ENCODE measurements at places on chromosomes 3 and 15.

- no peak for DNase-seq
Observed at GRCh38 chr3:123741041-123741511, 143.1 kb downstream of the MYLK start.

DNA sequence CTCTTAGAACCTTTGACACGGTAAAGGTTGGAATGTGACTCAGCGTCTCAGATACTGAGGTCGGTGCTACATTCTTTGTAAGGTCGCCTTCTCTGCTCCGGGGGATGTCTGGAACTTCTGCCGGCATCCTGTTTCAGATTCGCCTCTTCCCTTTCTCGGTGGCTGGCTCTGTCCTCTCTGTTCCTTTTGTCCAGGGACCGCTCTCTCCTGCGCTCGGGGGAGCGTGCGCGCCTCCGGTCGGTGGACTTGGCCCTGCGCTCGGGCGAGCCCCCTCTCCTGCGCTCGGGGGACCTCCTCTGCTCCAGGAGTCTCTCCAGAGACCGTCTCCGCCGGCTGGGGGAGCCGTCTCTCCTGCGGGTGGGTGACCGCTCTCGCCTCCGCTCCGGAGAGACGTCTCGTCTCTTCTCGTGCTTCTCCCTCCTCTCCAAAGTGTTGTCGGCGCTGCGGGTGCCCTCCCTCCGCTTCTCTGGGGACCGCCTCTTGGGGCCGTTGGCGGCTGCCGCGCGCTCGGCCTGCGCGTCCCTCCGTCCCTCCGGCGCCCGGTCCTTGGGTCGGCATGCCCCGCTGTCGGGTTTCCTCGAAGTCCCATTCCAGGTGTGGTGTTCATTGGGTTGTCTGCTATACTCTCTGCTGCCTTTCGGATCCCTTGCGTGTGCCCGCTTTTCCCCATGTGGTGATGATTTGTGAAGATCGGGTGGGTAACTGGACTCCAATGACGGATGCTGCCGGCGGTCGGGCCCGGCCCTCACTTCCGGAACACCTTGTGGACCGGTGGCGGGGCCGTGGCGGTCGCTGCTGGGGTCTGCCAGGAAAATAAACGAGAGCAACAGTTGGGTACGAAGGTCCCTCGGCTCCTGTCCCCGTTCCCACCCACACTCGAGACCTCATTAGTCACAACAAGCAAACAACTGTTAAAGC is 668.8 kb upstream of the ADAMTS9 start:
- no peak for DNase-seq

DNA sequence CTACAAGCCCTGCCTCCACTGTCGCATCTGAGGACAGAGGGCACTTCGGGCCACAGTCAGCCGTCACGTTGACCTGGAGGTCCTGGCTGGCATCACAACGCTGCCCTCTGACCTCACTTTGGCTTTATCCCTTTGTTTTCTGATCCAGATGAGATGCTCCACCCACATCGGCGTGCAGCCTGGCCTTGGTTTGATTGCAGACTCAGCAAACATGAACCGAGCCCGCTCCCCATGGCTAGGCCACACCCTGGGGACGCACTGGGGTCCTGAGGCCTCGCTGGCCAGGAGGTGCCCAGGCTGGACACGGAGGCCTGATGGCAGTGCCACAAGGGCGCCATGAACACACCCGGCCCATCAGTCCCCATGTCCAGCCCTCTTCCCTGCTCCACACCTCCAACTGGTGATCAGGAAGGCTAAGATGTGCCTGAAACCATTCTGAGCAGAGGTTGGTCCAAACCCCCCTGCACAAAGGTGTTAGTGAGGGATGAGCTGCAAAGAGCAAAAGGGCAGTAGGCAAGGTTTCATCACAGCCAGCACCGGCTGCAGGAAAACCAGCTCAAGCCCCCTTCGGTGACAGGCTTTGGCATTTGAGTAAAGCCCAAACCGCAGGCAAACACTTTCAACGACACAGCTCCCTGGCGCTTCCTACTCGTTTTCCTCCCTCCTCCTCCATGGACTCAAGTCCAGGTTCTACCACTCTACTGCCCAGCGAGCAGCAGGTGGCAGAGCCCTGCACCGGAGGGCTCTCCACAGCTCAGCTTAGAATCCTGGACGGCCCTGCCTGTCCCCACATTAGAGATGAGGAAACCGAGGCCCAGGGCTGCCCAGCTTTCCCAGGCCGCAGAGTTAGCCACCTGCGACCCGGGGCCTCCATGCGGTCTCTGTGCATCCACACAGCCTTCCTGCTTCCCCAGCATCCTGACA is 165.8 kb downstream of the NUP210 start:
- DNase-seq, result no peak

- DNase-seq, result no peak
Observed at GRCh38 chr3:96027718-96028117, 786.7 kb upstream of the EPHA6 start.

DNA sequence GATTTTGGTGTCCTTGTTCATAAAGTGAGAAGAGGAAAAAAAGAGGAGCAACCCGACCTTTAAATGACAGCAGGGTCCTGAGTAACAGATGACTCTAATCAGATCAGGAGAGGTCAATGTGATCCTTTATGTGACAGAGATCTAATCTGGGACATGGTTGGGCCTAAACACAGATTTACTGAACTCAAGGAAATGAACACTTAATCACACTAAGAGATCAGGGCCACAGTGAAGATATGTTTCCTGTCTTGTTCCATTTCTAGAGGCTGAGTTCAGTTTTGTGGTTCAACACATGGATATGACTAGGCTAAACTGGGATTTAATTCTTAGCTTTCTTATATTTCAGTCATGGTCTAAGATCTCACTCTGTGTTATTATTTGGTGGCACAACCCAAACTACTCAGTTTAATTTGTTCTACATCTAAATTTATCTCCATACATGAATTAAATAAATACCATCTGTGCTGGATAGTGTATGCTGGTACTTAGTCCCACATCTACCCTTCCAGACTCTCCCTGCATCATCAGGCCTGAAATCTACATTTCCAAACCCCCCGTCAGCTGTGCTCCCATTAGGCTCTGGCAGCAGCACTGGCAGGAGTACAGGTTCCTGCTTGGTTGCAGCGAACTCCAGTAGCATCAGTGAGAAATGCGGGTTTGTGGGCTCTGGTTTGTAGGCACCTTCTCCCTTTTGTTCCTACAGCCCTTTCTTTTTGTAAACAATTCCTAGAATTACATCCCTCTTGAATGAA is 22.6 kb downstream of the SFMBT1 start:
- DNase-seq, result peak; percentile 32

DNA sequence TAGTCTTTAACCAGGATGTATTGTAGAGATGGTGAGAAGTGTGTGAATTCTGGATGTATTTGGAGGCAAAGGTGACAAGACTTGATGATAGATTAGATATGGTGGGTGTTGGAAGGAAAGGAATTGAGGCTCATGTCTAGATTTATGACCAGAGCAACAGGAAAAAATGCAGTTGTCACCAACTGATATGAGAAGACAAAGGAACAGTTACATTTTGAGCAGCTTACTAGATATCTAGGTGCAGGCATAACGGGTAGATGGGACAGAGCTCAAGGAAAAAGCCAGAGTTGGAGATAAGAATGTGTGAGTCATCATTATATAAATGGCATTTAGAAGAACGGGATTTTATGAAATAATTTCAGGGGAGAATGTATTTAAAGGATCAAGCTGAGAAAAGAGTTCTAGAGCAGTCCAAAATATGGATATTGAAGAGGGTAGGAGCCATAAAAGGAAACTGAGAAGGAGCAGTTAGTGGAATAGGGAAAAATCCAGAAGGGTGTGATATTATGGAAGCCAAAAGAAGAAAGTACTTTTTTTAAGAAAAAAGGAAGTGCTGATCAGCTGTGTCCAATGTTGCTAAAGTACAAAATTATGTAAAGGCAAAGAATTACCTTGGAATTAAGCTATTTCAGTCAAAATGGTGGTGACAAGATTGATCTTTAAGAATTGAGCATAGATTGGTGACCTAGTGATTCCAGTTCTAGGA is 262.5 kb downstream of the CGGBP1 start:
- DNase-seq, result no peak

- DNase-seq, result no peak
Observed at GRCh38 chr3:10185804-10186762, 21.4 kb downstream of the IRAK2 start.

All from hippocampal formation (tissue), 2 donors.